Fibroblast of the aortic adventitia (primary cell): ENCODE measurements at places on chromosomes 13 and 19. TPM values are rescaled to one million over a fixed set of nuclear protein-coding genes. Genes with fewer than 3 reads are reported as not detected.

CHST8 gene
- not detected in 2 replicates for total RNA-seq

DNA sequence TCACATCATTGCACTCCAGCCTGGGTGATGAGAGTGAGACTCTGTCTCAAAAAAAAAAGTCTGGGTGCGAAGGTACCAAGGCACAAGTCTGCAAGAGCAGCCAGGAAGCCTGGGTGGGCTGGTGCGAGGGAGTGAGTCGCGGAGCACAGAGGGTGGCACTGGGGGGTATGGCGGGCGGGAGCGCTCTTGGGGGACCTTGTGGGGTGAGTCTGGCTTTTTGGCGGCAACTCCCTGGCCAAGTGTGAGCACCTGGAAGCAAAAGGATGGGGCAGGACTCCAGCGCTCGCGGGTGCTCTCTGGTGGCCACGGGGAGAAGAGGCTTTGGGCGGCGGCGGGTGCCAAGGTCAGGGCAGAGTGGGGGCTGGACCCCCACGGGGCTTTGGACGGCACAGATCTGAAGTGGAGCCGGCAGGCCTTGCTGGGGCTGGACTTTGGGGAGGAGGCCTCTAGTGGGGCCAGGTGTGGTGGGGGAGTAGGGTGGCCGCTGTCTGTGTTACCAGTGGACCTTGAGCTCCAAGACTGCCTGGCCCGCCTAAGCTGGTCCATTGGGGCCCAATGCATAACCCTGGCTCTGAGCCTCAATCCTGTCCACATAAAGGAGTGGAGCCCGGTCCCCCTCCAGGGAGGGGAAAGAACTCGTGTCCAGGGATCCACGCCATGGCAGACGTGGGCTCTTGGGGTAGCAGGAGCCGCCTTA is 1.6 kb downstream of the P2RY11 start:
- DNase-seq = no peak

DNA sequence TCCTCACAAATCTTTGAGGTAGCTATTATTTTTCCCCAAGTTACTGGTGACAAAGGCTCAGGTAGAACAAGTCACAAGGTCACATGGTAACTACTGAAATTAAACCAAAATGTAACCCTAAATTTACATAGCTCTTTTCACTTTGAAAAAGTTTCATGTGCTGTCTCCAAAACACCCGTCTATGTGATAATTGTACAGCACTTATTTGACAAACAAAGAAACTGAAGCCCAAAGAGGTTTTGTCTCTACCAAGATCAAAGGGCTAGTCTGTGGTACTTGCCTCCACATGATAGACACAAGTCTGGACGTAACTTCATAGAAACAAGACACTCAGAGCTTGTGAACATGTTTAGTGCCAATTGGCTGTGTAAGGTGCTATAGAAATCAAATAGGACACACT is 108.3 kb downstream of the SACS start:
- DNase-seq = no peak

- no peak for DNase-seq
Measured at GRCh38 chr13:75961911-75962310, 325.8 kb downstream of the LMO7 start.

- DNase-seq = no peak
Measured at GRCh38 chr13:32147976-32148375, 116.4 kb downstream of the FRY start.

FDX2 gene
- 15.1 and 97.6 TPM in 2 replicates for total RNA-seq

GRCh38 chr19:13139633-13140311 is 10.4 kb downstream of the STX10 start:
- no peak for DNase-seq

GRCh38 chr13:41588899-41589298 is 131.5 kb downstream of the RGCC start:
- DNase-seq = peak; percentile 70

DNA sequence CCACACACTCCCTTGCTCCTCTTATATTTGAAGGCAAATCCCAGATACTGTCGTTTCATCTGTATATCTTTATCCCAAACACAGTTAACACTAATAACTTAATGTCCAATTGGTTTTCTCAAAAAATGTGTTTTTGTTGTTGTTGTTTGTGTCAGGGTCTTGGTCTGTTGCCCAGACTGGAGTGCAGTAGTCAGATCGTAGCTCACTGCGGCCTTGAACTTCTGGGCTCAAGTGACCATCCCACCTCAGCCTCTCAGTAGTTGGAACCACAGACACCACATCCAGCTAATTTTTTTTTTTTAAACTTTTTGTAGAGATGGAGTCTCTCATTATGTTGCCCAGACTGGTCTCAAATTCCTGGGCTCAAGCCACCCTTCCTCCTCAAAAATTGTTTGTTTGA is 137.7 kb downstream of the PDS5B start:
- DNase-seq = no peak

CRTC1 gene
- 1.1 and 2.4 TPM in 2 replicates for total RNA-seq

DNA sequence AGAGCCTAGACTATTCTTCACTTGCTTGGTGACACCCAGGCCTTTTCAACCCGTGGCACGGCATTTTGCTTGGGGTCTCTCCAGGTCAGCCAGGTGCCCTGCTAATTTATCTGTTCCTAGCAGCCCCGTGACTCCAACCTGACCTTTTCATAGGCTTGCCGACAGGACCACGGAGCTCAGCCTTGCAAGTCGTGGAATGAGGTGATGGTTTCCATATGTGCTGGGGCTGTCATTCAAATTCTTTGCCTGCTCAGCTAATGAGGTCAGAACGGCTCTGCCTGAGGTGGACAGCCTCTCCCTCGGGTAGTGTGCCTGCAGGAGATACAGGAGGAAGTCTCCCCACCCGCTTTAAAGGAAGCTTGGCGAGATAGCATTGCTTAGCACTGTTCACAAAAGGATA is 61.0 kb downstream of the SHISA2 start:
- DNase-seq = no peak

DNA sequence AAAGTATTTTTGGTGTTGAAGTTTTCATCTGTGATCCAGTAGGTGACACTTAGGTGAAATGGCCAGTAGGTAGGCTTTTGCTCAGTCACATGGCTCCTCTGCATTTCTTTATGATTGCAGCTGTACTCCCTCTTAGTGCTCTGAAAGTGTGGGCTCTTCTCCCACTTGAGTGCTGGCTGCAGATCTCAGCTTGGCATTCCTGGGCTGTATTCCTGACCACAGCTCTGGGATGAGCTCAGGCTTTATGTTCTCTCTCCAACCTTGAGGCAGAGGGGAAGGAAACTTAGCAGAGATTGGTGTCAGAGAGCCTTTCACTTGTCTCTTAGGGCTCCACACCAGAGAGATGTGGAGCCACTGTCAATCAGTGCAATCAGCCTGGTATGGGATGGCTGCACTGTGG is 254.3 kb downstream of the NDFIP2 start:
- DNase-seq = peak; percentile 61

- no peak for DNase-seq
Measured at GRCh38 chr19:39943586-39943985, 9.2 kb upstream of the FCGBP start.

DNA sequence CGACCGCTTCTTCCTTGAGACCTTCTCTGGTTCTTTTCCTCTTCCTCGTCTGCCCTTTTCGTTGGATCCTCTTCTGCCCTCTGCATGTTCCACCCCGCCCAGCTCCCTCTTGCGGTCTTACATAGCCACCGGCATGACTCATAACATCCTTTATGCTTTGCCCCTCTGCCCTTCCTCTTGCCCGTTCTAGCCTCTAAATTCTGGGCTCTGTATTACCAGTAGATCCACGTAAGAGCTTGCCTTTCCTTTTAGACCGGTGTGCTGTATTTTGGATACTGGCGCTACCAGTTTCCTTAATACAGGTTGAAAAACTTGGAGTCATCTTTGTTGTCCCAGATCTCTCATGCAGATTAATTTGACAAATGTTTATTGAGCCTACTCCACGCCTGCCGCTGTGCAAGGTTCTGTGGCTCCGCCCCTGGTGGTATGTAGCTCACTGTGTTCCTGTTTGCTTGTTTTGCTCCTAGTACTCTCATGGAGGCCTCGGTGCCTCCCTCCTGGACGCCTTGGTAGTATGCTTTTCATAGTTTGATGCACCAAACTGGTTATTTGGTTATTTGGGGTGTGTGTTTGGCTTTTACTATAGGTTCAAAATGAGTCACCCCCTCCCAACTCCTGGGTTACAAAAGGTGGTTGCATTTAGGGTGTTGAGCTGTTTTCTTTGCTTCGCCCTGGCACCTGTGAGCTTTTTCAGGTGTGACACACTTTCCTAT is 1.7 kb downstream of the GTF3A start:
- peak; percentile 78 for DNase-seq

RNF225 gene
- not detected in 2 replicates for total RNA-seq

GDF15 gene
- total RNA-seq = 23.8 and 27.6 TPM in 2 replicates

DNA sequence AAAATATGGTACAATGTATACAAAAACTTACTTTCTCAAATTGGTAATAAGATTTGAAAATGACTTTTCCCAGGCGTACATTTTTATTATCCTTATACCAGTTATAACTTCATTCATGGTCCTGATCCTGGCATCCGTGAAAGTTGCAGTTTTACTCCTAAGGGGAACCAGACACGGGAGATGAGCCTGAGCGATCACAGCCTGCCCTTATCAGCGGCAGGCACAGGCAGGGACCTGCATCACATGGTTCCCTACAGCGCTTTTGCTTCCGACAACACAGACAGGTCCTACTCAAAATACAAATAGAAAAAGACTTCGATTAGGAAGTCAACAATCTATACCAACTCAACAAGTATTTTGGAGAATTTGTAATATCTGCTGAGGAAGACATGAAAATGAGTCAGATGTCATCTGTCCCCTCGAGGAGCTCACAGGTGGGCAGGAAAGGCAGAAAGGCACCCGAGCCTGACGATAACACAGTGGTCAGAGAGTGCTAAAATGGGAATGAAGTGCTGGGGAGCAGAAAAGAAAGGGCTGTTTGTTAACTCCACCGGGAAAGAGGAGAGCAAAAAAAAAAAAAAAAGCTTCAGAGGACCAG is 93.4 kb downstream of the ABCC4 start:
- no peak for DNase-seq

DNA sequence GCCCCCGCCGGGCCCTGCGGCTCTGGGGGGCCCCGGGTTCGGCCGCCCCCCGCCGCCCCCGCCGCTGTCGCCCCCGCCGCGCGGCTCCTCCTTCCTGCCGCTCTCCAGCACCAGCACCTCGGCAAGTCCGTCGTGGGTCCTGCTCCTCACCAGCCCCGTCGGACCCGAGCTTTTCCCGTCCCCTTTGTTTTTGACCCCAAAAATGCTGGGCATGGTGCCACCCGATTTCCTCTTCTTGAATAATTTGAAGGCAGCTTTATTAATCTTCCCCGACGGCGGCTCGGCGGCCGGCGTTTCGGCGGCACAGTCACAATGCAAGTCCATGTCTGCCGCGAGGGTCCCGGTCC is 945 bp downstream of the AMER2 start:
- DNase-seq = no peak

- DNase-seq = no peak
Measured at GRCh38 chr19:21602082-21602658, 96.8 kb downstream of the ZNF429 start.

DNA sequence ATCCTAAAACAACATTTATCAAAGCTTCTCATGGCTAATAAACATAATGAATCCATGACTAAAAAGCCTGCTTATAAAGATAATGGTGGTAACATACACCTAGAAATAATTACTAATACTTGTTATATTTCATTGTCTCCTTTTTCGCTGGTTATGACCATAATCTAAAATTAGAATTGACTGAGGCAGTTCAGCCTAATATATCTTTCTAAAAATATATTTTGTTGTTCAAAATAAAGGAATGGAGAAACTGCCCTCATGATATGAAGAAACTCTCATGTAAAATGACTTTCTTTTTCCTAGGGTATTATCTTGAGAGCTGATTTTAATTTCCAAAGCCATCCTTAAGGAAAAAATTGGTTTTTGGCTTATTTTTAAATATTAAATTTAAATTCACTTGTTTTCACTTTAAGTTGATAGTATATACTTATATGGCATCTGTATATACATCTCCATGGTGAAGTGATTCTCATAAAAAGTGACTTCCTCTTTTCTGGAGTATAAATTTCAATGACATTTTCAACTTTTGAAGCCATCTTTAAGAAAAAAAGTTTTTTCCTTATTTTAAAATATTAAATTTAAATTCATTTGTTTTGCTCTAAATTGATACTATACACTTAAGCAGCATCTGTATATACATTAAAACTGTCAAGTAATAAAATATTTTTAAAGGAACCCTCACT is 204.6 kb downstream of the VWA8 start:
- no peak for DNase-seq

DNA sequence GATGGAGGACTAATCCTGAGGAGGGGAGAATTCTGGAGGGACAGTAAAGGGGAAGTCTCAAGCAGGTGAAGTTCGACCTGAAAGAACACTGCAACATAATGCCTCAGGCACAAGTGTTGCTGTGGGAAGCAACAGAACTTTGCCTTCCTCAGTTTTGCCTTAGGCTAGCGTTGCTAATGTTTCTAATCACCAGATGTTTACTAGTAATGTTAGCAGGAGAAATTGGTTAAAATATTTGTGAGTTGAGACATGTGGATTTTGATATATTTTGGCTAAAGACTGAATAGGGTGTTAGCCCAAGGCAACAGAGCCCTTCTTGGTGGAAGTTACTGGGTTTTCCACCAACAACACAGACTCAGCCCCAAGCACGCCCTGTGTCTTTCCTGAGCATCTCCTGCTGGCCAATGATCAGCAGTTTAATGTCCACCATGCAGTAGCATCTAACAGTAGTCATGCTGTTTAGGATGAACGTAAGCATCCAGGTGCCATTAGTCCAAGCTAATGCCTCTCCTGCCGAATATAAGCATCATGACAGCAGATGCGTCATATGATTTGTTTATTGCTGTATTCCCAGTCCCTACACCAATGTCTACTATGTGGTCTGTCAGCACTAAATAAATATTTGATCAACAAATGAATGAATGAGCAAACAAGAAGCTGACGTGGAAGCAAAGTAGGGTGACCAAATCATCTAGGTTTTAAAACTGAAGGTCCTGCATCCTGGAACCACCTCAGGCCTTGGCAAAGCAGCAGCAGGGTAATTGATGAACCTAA is 511.9 kb upstream of the HTR2A start:
- no peak for DNase-seq

CCNA1 gene
- 0.09 TPM in 1 of 2 replicates, not detected in the other for total RNA-seq

GRCh38 chr13:49806126-49806536 is 13.6 kb upstream of the KPNA3 start:
- DNase-seq = peak; percentile 16

VPS36 gene
- total RNA-seq = 39.1 and 62.5 TPM in 2 replicates

- no peak for DNase-seq
Measured at GRCh38 chr19:30804751-30805150, 432.6 kb downstream of the ZNF536 start.

ZBTB32 gene
- total RNA-seq = not detected in 2 replicates

GSX1 gene
- total RNA-seq = not detected in 2 replicates

GRCh38 chr19:47613165-47614020 is 4.5 kb downstream of the BICRA start:
- peak; percentile 83 for DNase-seq

DNA sequence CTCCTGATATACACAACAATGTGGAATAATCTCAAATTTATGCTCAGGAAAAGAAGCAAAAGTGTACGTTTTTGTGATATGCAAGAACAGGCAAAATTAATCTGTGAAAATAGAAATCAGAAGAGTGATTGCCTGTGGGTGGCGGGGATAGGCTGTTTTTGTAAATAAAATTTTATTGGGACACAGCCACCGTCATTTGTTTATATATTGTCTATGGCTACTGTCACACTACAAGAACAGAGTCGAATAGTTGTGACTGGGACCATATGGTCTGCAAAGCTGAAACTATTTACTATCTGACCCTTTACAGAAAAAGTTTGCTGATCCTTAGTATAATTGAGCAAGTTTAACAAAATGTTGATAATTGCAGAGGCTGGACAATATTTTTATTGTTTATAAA is 269.5 kb upstream of the HTR2A start:
- DNase-seq = no peak

NMRK2 gene
- total RNA-seq = not detected in 2 replicates

IGFL3 gene
- total RNA-seq = not detected in 2 replicates

GRCh38 chr13:106182404-106182803 is 353.1 kb downstream of the EFNB2 start:
- peak; percentile 60 for DNase-seq

OR7A5 gene
- not detected in 2 replicates for total RNA-seq

GRCh38 chr19:623974-624373 is 9.4 kb downstream of the POLRMT start:
- peak; percentile 24 for DNase-seq
